Upper lobe of right lung (tissue), 1 donor: ENCODE measurements at places on chromosomes 11 and 22.

DNA sequence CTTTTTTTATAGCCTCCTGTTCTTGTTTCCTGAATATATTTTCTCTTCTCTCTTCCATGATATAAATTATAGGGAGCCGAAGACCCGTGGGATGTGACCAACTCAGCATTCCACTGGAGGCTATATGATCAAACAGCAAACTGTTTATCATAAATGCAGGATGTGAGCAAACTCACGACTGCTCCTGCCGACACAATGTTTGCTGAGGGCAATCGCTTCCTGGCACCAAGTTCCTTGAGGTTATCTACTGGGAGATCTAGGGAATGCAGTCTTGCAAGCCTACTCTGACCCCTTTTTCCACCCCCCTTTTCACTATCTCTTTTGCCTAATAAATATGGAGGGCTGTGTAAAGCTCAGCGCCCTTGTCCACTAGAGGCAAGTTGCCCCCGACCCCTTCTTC, 13.5 kb upstream of the PLAAT4 start:
- DNase-seq: no peak

DNA sequence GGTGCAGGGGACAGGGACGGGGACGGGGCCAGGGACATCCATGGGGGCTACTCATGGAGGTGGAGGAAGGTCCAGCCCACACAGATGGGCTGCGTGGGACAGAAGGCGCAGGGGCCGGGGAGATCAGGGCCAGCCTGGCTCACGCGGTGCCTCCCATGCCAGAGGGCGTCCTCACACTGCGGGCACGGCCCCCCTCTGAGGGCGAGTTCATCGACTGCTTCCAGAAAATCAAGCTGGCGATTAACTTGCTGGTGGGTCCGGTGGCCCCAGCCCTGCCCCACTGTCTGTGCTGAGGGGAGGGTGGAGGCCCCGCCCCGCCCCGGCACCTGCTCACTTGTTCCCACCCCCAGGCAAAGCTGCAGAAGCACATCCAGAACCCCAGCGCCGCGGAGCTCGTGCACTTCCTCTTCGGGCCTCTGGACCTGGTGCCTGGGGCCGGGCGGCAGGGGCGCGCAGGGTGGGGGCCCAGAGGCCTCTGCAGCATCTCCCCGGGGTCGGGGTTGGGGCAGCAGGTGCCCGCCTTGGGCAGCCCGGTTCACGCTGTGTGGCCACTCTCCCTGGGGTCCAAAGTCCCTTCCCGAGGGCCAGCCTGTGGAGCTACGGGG, 15.8 kb downstream of the EPS8L2 start:
- peak; percentile 77 for DNase-seq

- no peak for DNase-seq
Observed at GRCh38 chr22:17580441-17581031, 17.2 kb downstream of the SLC25A18 start.

GRCh38 chr11:113411536-113411935, 24.0 kb downstream of the ANKK1 start:
- no peak for DNase-seq

- DNase-seq: no peak
Observed at GRCh38 chr11:128189823-128190222, 397.5 kb downstream of the ETS1 start.

DNA sequence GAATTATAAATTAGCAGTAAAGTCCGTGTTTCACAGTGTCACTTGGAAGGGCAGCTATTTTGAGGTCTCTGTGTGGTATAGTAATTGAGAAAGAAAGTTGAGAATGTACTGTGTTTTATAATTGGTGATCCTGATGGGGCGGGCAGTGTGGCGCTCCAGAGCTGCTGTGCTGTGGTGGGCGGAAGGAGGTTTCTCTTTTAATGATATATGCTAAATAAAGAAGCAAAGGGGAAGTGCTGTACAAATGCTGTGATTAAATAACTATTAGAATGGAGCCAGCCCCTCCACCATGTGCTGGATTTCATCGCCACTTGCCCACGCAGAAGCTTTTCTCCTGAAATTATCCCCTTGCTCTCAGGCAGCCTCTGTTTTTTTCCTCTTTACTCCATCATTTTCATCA, 24.6 kb downstream of the ATXN10 start:
- DNase-seq: no peak
